Muscle of arm (tissue), 14 donors: ENCODE measurements at places on chromosomes 16 and 17.

GRCh38 chr17:15348021-15348420 is 6.6 kb upstream of the TEKT3 start:
- DNase-seq: no peak

GRCh38 chr17:72512649-72513556 is 392.1 kb downstream of the SOX9 start:
- no peak for DNase-seq

DNA sequence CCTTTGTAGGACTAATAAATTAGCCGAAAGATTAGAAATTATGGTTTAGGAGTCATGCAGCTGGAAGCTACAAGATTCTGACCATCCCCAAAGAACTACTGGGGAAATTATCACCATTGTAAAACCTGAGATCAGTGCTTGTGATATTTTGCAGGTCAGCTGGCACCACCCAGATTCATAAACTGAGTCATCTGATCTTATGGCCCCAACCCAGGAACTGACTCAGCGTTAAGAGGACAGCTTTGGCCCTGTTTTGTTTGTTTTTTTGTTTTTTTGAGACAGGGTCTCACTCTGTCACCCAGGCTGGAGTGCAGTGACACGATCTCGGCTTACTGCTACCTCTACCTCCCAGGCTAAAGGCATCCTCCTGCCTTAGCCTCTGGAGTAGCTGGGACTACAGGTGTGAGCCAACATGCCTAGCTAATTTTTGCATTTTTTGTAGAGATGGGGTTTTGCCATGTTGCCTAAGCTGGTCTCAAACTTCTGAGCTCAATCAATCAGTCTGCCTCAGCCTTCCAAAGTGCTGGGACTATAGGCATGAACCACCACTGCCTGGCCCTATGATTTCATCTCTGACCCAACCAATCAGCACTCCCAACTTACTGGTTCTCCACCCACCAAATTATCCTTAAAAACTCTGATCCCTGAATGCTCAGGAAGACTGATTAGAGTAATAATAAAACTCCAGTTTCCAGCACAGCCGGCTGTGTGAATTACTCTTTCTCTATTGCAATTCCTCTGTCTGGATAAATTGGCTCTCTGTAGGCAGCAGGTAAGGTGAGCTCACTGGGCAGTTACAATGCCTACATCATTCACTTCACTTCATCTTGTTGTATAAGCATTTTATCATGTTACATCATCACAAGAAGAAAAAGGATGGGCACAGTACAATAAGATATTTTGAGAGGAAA is 79.4 kb upstream of the KSR1 start:
- no peak for DNase-seq

DNA sequence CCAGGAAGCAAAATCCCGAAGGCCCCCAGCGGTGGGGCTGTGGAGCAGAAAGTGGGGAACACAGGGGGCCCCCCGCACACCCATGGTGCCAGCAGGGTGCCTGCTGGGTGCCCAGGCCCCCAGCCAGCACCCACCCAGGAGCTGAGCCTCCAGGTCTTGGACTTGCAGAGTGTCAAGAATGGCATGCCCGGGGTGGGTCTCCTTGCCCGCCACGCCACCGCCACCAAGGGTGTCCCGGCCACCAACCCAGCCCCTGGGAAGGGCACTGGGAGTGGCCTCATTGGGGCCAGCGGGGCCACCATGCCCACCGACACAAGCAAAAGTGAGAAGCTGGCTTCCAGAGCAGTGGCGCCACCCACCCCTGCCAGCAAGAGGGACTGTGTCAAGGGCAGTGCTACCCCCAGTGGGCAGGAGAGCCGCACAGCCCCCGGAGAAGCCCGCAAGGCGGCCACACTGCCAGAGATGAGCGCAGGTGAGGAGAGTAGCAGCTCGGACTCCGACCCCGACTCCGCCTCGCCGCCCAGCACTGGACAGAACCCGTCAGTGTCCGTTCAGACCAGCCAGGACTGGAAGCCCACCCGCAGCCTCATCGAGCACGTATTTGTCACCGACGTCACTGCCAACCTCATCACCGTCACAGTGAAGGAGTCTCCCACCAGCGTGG is 6.5 kb downstream of the CBX2 start:
- no peak for DNase-seq

DNA sequence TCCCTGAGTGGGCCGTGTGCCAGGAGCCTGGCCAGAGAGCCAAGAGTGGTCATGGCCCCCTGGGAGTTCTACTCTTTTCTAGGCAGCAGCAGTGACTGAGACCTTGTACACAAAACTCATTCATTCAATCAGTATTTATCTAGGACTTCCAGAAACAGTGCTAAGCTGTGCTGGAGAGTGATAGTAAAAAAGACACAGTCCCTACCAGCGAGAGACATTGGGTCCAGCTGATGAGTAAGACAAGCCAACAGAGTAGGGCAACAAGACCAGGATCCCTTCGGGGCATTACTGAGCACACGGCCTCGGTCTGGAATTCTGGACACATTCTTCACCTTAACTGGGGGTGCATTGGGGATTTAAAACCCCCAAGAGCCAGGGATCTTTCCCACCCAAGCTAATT is 20.2 kb downstream of the CBX4 start:
- DNase-seq: no peak

GRCh38 chr16:17465460-17465859 is 5.3 kb downstream of the XYLT1 start:
- DNase-seq: no peak

DNA sequence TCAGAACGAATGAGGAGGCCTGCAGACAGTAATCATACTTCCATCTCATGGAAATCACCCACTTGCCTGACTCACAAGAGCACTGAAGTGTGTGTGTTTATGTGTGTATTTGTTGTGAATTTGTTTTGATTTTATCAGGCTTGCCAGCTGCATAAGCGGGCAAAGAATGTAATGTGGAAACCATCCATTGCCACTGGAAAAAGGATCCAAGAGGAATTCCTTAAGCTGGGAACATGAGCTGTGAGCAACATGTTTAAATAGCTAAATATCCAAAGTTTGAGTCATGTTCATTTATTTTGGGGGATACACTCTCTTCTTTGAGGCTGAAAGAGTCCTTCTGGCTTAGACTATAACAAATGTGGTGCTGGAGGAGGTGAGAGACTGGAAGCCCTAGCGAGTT is 198.4 kb upstream of the TBX2 start:
- no peak for DNase-seq

GRCh38 chr16:65021852-65022595 is 99.8 kb downstream of the CDH11 start:
- DNase-seq: peak; percentile 31

DNA sequence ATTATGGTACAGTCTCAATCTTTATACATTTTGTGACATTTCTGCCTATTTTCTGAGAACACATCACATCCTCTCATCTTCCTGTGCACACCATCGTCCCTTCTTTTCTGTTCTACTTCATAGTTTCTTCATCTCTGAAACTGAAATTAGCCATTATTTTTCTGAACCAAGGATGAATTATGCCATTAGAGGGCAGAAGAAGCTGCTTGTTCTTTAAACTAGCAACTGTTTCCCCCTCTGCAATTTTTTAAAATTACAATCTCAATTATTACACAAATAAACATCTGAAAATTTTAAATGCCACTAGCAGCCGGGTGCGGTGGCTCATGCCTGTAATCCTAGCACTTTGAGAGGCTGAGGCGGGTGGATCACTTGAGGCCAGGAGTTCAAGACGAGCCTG is 41.3 kb downstream of the RBBP6 start:
- DNase-seq: no peak

GRCh38 chr17:50239937-50240336 is 34.3 kb upstream of the TMEM92 start:
- DNase-seq: no peak

GRCh38 chr17:50775926-50776325 is 8.6 kb upstream of the ANKRD40CL start:
- no peak for DNase-seq

DNA sequence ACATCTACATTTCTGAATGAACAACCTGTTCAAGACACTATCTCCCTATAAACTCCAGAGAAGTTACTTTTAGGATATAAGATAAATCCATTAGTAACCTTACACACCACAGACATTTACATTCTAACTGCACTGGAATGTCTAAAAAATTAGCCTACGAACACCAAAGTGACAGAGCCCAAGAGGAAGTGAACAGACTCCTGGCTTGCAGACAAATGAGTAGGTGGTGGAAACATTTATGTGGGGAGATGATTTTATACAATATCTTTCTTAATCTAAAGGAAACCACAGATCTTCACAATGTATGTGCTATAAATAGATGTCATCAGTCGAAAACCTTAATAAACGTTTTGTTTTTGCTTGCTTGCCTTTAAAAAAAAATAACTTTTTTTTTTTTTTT is 18.8 kb downstream of the ZNF652 start:
- no peak for DNase-seq

- no peak for DNase-seq
These were observed 381 bp upstream of the HSD11B2 start for GRCh38 chr16:67430504-67430976.

DNA sequence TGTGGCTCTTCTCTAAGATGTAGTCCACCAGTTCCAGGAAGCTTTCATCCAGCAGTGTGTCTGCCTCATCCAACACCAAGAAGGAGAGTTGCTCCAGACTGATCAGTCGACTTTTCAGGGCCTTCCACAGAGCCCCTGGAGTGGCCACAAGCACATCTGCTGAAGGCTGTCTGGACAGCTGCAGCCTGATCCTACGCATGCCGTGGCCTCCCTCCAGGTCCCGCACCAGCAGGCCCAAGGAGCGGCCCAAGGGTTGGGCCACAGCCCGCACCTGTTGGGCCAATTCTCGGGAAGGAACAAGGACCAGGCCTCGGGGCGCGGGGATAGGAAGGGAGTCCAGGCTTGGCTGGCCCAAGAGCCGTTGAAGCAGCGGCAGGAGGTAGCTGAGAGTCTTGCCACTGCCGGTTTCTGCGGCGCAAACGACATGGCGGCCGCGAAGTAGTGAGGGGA is 729 bp downstream of the DDX28 start:
- no peak for DNase-seq

DNA sequence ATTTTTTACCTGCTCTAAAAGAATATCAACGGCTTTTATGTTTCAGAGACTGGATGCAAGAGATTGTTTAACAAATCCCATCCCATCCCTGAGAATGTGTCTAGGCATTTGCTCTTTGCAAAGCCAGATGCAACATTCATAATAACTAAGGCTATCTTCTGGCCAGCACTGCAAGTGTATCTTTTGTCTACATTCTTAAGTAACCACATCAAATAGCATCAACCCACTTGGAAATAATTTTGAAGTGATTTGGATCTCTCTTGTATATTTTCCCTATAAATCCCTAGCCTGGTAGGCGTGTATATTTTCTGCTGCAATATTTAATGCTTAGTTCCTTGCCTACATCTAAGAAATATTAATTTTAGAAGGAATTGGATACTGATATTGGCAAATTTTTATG is 64.3 kb downstream of the PIGL start:
- DNase-seq: no peak

DNA sequence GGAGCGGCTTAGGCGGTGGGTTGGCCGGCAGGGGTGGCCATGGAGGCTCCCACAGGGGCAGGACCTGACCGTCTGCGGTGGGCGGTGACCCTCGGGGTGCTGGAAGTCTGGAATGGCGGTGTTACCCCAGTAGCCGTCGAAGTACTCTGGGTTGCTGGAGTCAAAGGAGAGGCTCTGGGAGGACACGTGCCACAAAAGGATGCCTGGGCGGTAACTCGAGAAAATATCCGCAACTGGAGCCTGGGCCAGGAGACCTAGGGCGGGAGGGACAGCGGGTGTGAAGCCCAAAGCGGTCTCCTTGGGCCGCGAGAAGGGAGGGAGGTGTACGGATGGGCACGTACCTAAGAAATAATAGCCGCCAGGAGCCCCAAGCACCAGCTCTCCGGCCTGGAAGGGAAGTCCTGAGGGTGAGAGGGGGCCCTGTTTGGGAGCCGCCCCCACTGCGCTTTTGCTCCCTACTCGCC is 4.6 kb downstream of the ITGA2B start:
- no peak for DNase-seq

DNA sequence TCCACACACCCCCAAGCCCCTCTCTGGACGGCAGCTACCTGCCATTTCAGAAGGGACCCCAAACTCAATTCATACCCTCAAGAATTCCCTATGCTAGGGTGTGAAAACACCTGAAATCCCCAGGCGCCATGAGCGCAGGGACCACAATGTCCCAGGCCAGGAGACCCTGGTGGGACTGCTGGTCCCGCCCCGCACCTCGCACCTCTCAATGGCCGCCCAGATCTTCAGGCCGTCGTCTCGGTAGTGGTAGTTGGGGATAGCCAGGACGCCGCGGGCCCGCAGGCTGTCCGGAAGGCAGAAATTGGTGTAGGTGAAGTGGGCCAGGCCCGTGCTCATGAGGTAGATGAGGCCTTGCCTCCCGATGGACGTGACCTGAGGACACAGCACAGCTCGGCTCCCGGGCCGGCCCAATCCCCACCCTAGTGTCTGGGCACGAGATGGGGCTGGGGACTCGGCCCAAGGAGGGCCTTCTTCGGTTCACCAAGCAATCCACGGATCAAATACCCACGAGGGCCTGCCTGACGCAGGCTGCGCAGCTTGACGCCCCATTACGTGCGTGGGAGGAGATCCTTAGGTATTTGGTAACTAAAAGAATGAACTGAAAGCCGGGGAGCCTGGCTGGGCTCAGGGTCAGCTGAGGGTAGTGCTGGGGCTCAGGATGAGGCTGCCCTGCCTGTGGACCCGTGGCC is 9.2 kb downstream of the ALOXE3 start:
- DNase-seq: no peak

DNA sequence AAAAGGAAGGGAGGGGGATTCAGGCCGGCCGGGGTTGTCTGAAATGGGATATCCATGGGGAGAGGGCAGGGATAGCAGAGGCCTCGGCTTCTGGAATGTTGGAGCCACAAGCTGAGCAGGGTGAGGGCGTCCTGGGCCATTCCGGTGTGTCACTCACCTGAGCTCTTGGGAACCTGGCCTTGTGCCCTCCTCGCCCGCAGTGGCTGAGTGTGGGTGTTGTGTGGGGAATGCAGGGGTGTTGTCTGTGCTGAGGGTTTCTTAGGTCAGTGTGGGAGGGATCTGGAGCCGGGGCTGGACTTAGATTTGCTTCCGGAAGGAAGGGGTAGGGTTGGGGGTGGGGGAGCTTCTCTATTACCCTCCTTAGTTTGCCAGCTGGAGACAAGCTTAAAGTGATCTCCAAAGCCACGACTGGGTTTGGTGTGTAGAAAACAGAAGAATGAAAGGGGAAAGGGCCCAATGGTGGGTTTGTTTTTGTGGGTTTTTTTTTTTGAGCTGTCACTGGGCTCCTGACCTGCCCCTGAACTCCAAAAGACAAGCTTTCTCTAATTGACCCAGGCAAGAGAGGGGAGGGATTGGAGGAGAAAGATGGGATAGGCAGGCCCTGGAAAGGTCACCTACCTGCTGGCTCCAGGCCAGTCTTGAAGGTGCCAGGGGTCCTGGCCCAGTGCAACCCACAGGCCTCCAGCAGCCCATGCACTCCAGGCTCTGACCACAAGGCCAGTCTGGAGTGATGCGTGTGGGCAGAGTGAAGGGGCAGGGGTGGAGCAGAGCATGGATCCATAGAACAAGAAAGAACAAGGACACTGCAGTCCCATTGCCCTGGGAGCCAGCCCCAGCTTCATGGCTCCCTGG is at the start of gene SULT1A2:
SULT1A2 (minus strand) TSS at position 211 of the 852 bp plus-strand sequence. CDS start 1,120 bp downstream, outside the sequence.
- no peak for DNase-seq

GRCh38 chr17:13363771-13364170 is 238.0 kb downstream of the HS3ST3A1 start:
- no peak for DNase-seq
